ENCODE measurements at places on chromosomes 13 and 19.

GRCh38 chr19:12834566-12834943 lies at the start of gene RTBDN:
TSS of gene RTBDN (minus strand) at chr19:12834579. CDS start at chr19:12829979, 4,600 bp downstream.
- DNase-seq: no peak

GRCh38 chr13:46354156-46355087 lies 32.6 kb downstream of the RUBCNL start:
- no peak for DNase-seq

- peak; percentile 100 for DNase-seq
Observed at GRCh38 chr19:41397086-41398049, at the start of the genes BCKDHA and EXOSC5. TSS of gene BCKDHA (plus strand) at chr19:41397818. CDS start at chr19:41397828, 10 bp downstream. TSS of gene EXOSC5 (minus strand) at chr19:41397359. CDS start at chr19:41397328, 31 bp downstream.

- DNase-seq: peak; percentile 80
Observed at GRCh38 chr19:56080669-56081401, 40.3 kb downstream of the ZNF787 start.

GRCh38 chr13:106680796-106681472 lies 113.0 kb upstream of the ARGLU1 start:
- DNase-seq: no peak

GRCh38 chr19:718991-719512 lies 10.3 kb downstream of the PALM start:
- peak; percentile 47 for DNase-seq

DNA sequence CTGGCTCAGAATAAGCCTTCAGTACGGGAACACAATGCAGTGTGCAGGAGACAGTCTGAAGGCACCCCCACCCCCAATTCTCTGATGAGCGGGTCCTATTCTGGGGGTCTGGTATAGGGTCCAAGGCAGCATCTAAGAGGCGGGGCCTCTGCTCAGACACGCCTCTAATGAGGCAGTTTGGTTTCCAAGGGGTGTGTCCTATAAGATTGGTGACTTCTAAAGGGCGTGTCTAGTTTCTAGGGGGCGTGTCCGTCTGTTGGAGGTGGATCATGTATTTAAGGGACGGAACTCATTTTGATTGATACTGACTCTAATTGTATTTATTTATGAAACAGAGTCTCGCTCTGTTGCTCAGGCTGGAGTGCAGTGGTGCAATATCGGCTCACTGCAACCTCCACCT lies 8.7 kb downstream of the FIZ1 start:
- DNase-seq: no peak

DNA sequence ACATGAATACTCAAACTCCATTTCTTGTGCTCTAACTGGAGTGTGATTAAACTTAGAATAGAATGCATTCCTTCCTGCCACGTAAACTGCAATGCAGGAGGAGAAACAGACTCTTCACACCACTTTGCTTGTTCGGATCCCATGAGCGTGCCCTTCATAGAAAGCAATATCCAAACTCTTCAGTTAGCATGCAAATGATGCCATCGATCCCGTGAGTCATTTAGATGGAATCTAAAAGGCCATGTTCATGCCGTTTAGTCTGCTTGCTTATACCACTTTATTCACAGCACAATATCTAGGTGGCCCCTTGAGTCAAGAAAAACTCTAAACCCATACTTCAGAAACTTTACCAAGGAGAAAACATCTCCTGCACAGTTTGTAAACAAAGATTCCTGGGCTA lies 225.8 kb downstream of the OXGR1 start:
- DNase-seq: no peak

- peak; percentile 49 for DNase-seq
Observed at GRCh38 chr13:59671881-59672280, 491.8 kb downstream of the DIAPH3 start.

DNA sequence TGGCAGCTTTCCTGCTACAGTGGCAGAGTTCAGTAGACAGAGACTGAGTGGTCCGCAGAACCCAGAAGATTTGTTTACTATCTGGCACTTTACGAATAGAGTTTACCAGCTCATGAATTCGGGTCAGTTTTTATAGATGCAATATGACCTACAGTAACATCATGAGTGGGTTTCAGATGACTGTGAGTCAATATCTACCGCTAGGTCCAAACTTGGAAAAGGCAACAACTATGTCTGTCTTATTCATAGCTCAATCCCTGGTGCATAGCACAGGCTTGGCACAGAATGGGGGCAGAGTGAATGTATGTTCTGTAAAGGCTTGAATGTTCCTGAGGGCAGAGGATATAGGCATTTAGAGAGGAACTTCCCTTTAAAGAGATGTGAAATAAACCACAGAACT lies 65.2 kb downstream of the RAP2A start:
- no peak for DNase-seq

GRCh38 chr19:7870571-7871436 lies 3.4 kb downstream of the PRR36 start:
- DNase-seq: peak; percentile 53

DNA sequence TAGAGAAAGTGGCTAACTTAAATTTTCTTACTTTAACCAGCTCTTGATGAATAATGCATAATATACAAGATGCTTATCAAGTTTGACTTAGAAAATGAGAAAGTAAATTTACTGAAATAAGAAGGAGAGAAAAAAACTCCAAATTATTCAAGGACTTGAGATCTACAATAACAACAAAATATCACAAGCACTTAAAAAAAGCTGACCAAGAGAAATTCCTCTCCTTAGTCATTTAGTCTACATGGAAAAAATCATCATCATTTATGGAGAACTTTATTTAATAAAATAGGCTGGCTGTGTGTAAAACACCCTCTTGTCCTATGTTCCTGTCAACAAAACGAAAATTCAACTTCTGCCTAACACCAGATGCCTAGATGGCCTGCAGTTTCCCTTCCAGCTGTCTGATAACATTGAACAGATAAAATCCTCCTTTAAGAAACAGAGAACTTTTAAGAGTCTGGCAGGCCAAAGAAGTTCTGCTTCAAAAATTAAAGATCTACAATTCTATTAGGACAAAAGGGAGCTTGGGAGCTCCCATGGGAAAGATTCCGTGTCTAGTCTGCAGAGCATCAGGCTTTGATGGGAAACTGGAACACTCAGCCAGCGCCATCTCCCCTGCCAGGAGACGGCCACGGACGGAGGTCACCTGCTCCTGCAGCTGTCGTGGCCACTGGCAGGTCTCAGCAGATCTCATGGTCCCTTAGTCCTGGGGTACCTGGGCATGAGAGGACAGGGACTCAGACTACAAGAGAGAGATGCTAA lies 37.9 kb upstream of the ATP11A start:
- peak; percentile 22 for DNase-seq

DNA sequence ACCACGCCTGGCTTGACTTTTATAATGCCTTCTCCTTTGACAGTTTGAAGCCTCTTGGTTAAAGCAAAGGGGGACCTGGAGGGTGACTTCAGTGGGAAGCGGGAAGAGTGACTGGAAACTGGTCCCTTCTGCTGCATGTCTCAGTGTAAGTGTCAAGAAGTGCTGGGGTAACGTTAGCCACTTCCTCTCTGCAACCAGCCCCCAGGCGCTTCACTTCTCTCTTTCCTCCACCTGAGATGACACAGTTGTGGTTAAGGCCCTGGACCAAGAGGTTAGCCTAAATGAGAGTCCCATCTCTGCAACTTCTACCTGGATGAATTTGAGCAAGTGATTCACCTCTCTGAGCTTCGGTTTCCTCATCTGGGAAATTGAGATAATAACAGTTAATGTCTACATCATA lies 16.3 kb downstream of the LEUTX start:
- DNase-seq: no peak

- DNase-seq: no peak
Observed at GRCh38 chr13:35499676-35500075, 23.2 kb upstream of the MAB21L1 start.

DNA sequence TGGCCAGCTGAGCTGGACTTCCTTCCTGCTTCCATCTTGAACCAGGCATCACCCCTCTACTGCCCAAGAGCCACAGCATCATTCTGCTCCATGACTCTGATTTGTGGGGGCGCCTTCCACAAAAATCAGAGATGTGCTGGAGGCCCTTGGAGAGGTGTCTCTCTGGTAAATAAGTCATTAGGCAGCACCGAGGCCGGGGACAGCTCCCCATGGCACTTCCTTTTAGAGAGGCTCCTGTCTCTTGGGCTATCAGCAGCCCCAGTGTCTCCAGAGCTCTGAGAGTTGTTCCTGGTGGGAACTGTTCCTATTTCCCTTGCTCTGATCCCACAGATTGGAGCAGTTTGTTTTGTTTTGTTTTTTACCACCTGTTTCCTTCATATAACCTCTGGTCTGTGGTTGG lies 19.9 kb downstream of the NWD1 start:
- no peak for DNase-seq

DNA sequence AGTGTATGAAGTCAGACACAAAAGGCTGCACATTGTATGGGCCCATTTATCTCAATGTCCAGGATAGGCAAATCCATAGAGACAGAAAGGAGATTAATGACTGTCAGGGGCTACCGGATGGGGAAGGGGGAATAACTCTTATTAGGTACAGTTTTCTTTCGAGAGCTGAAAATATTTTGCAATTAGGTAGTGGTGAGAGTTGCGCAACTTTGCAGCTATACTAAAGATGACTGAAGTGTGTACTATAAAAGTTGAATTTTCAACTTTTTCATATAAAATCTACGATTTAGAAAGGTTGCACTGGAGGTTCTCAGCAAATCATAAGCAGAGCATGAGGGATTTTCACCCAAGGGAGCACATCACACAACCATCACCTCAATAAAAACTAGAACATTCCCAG lies 16.1 kb upstream of the SLC15A1 start:
- DNase-seq: no peak

DNA sequence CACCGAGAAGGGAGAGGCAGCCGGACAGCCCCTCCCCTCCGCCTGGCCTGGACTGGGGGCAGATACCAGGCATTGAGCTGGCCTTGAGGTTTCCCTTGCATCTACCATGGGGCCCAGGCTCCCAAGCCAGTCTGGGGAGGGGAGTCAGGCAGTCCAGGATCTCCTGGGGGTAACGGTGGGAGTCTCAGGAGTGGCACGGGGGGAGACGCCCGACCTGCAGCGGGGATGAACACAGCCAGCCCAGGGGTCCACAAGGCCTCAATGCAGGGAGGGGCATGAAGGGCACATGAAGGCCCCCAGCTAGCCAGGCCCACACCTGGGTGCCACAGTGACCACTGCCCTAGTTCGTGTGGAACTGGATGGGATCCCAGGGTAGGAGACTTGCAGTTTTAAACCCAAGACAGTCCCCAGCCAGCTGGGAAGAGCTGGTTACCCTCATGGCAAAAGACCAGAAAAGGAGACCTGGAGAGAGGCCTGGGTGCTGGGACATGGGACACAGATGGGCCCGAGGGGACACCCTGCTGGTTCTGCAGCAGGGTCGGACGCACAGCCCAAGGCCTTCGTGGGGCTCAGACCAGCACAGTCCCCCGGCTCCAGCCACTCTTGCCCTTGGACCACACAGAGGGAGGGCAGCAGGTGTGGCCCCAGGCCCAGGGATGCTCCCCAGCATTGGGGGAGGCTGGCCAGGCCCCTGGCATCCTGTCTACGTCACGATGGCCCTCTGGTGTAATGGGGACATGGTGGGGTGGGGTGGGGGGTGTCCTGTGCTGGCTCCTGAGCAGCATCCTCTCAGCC lies 4.6 kb upstream of the UQCR11 start:
- no peak for DNase-seq

GRCh38 chr13:67557642-67558241 lies 327.6 kb upstream of the PCDH9 start:
- DNase-seq: no peak

DNA sequence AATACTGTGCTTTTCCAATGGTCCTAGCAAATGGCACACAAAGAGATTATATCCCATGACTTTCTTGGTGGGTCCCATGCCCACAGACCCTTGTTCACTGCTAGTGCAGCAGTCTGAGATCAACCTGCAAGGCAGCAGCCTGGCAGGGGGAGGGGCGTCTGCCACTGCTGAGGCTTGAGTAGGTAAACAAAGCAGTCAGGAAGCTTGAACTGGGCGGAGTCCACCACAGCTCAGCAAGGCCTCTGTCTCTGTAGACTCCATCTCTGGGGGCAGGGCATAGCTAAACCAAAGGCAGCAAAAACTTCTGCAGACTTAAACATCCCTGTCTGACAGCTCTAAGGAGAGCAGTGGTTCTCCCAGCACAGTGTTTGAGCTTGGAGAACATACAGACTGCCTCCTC lies 82.9 kb downstream of the ZNF737 start:
- DNase-seq: no peak

- DNase-seq: no peak
Observed at GRCh38 chr13:41973247-41973741, 12.4 kb upstream of the VWA8 start.

GRCh38 chr13:33326723-33327122 lies 41.2 kb upstream of the STARD13 start:
- DNase-seq: no peak

- no peak for DNase-seq
Observed at GRCh38 chr13:65330287-65330686, 1899.8 kb downstream of the PCDH9 start.

DNA sequence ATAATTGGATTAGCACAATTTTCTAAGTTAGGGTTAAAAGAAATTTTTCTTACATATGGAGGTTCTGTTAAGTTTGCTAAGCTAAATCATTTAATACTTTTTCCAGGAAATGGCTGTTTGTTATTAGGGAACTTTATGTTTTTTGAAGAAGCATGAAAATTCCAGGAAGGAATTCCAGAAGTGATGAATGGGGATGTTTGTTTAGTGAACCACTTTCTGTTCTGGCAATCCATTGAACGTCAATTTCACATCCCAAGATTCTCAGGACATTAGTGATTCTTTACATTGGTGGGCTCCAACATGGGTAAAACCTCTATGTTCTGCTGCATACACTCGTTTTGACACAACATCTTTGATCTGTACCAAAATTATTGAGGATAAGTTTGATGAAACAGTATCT lies 534.4 kb downstream of the IRS2 start:
- no peak for DNase-seq

GRCh38 chr13:27023385-27024073 lies 148.1 kb downstream of the USP12 start:
- no peak for DNase-seq

DNA sequence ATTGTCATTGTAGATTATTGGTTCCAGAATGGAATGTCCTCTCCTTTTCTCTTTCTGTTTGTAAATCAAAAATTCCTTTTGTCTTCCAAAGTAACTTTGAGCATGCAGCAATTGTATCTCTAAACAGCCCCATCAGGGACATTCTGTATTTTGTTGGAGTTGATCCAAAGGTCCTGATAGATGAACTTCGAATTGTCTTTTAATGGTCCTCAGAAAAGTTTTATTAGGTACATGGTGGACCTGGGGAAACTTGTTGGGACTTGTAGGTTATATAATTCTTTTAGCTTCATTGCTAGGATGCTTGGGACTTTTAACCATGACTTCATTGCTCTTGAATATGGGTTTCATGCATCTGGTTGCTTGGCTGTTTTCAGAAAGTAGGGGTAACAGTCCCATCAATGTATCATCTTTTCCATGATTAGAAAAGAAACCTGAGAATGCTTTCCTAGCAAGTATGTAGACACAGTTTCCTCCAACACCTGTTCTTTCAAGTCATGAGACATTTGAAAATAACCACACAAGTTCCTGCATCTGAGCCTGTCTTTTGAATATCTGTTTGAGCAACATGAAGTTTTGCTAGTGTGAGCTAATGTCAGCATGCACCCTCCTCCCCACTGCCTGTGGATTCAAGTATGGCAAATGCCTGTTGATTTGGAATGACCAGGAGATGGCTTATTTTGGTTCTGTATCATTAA lies 413.1 kb downstream of the KCNRG start:
- DNase-seq: no peak

DNA sequence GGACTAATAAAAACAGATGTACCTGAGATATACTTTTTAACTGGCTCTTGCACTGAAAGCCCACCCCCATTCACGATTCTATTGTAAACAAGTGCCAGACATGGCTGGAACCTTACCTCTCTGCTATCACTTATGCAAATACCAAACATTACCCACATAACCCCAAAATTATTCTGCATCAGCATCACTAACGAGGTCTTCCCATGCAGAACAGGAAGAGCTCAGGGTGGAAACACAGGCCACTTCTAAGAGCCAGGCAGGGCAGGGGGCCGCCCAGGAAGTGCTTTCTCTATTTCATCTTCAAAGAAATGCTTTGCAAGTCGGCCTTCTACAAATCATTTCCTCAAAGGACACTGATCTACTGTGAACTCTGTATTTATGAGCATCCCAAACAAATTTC lies 7.3 kb downstream of the IRS2 start:
- no peak for DNase-seq

All from muscle of back (tissue), 13 donors.